ENCODE measurements at places on chromosomes 5 and 9.

DNA sequence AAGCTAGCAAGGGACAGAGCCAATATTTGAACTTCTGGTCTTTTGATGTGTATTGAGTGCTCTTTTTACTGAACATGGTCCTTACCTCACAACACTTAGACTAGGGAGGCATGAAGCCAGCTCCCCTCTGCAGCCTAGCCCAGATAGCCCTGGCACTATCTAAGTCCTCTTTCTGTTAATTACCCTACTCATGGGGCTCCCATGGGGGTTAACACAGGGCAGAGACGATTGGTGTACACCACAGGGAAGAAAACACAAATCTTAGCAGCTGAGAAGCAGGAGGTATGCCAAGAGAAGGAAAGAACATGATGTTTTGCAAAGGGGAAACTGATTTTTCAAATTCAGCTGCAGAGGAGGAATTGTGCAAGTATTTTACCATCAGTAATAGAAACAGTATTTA is 383.8 kb downstream of the TMEM232 start:
- no peak for DNase-seq

DNA sequence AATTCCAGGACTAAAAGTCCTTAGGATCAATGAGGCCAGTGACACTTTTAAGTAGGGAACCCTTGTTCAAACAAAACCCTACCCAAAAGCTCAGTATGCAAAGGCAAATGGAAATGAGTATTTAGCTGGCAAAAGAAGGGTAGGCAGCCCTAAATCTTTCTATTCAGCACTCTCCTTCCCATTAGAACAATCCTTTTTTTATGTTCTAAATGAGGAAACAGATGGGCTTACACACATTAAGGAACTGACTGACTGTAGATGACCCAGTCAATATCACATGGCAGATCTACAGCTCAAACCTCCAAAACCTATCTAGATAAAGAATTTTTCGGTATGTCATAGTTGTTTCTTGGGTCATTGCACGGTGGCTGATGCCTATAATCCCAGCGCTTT is 7.2 kb downstream of the CSNK1A1 start:
- no peak for DNase-seq

DNA sequence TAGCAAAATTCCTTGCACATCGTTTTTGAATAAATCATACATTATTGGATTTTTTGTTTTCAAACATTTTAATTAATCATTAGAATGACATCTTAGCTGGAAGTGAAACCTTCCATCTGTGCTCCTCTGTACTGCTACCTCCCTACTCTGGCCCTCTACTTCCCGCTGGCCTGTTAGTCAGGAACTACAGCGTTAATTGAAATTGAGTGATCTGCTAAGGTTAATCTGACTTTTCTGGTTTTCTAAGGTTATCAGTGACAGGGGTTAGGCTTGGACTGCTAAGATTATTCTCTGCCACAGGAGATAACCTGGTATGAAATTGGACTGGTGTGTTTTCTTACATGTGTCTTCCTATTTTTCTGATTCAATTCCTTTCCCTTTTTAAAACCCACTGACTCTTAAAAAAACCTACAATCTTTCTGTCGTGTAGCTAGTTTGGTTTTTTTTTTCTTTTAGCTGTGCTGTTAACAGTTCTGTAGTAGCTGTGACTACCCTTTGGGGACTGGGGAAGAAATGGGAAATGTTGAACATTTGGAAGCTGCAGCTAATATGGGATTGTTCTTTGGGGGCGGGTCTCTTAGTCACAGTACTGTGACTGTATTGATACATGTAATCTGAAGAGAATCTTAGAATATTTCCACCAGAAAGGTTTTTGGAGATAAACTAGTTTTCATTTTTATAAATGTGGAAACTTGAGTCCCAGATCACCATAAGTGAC is 4.6 kb downstream of the KIF2A start:
- no peak for DNase-seq

DNA sequence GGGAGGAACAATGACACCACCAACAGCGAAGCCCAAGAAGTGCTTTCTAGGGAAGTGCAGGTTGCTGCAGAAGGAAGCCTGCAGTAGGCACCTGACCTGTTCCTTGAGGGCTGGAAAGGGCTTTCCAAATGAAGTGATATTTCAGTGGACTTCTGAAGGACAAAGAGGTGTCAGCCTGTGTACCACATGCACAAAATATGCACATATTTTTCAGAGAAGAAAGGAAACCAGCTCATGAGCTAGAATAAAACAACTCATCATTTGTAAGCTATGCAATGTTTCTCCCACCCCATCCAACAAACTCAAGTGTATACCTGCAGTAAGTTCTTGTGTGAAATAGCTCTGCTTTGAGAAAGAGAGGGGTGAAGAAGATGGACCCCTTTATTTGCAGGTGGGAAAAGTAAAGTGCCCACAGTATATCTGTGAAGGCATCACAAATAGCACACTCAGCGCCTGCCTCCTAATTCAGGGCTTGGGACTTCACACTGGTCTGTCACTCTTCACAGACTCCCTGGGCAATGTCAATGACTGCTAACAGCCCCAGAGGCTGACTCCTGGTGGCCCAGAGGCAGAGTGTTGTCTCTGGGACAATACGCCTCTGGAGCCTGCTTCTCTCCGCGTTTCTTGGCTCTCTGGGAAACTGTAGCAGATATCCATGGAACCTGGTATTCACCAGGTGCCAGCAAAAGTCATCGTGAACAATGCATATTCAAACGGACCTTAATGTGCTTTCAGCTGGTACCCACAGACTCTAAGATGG is 198.1 kb upstream of the EFNA5 start:
- DNase-seq: no peak

DNA sequence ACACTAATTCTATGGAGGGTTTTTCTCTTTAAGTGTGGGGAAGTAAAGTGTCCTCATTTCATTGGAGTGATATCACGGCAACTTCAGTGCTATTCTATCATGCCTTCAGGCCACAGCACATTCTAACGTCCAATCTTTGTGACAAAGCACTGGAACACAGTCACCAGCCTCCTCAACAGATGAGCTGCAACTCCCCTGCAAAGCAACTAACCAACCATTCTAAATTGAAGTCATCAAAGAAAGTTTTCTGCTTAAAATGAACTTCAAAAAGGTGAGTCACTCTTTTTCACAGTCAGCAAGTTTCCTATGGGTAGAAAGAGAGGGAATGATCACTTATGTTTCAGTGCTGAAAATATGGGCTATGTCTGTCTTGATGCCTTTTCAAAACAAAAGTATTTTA is 190.8 kb downstream of the ELAVL2 start:
- DNase-seq: no peak

GRCh38 chr5:153903321-153903720 is 135.4 kb downstream of the FAM114A2 start:
- DNase-seq: no peak

GRCh38 chr5:75046366-75047142 is 5.8 kb downstream of the GCNT4 start:
- DNase-seq: no peak

GRCh38 chr5:169921949-169922348 is 58.3 kb downstream of the INSYN2B start:
- DNase-seq: no peak

DNA sequence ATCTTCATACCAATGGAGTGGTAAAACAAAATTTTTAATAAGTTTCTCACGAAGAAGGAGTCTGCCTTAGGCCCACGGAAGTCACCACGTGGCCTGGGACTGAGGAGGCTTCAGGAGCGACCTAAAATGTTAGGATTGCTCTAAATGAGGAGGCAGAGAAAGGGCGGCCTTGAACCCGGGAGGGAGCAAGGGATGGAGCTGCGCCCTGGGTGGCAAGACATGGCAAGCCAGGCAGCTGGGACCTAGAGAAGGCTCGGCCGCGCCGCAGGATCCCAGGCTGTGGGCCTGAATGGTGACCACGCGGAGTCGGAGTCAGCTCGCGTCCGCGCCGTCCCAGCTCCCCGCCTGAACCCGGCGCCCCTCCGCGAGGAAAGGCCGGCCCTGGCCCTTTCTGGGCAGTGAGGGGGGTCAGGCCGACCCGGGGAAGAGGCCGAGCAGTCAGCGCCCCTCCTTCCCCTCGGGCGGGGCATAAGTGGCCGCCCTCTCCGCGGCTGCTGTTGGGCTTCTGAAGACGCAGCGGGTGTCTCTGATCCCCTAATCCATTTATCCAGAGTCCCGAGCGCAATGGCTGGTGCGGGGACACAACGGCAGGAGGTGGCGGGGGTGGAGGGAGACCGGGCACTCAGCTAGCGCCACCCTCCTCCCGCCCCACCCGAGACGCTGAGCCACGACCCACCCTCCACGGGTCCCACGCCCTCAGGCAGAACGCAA is 10.6 kb downstream of the IRX1 start:
- DNase-seq: no peak
